ENCODE measurements at places on chromosomes 16 and 17.

GRCh38 chr16:30896261-30896888, at the start of gene CTF1:
Gene CTF1 (plus strand): TSS chr16:30896614. CDS start chr16:30896644, 30 bp downstream.
- DNase-seq = peak; percentile 73

DNA sequence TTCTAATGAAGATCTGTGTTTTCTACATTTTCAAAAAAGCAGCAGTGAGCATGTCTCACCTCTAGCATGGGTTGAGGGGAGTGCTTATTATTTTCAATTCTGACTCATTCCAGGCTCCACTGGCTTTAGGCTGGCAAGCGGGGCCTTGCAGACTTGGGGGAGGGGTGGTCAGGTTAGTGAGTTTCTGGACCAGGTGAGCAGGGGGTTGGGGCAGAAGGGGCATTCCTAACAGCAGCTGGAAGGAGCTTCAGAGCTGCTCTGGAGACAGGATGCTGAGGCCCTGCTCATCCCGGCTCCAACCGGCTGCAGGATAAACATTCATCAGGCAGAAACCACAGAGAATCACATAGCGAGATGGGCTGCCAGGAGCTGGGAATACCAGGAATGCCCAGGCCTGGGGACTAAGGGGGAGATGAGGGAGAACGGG, 10.5 kb upstream of the KRT19 start:
- DNase-seq = no peak

DNA sequence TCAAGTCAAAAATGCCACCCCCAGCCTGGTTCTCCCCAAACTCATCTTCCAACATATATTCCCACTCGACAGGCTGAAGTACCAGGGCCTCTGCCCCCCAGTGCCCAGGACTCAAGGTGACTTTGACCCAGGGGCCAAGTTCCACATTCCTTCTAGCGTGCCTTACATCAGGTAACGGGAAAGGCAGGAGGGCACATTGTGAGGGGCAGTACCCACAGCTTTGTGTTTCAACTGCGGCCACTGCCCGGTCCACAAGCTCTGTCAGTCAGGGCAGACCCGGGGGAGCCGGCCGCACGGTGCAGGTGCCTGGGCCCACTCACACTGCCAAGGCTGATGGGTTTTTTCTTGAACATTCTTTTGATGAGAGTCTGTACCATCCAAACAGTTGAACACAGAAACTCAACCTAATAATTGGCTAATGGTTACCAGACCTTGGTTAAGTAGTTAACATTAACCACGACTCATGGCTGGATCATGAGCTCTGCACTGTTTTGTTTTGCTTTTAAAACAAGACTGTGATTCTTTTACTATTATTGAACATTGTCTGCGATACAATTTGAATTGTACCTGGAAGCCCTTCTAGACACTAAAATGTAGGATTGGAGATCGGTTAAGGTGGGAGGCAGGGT, 17.6 kb downstream of the ACE start:
- DNase-seq = no peak

GRCh38 chr16:27066668-27067537, at the start of gene C16orf82:
Gene C16orf82 (plus strand): TSS chr16:27066927.
- DNase-seq = no peak

DNA sequence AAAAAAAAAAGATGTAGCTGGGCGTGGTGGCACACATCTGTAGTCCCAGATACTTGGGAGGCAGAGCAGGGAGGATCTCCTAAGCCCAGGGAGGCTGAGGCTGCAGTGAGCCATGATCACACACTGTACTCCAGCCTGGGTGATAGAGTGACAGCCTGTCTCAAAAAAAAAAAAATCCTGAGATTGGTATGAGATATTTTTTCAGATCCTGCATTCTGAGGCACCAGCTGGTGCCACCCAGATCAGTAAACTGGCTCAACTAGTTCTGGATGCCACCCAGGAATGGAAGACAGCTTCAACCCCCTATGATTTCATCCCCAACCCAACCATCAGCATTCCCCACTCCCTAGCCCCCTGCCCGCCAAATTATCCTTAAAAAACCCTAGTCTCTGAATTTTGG, 7.1 kb upstream of the GJC1 start:
- DNase-seq = no peak
